ENCODE measurements at places on chromosomes 1 and 21. TPM values are rescaled to one million over a fixed set of nuclear protein-coding genes. Genes with fewer than 3 reads are reported as not detected.

GRCh38 chr1:56890229-56890628, 35.6 kb downstream of the C8A start:
- no peak for DNase-seq

DNA sequence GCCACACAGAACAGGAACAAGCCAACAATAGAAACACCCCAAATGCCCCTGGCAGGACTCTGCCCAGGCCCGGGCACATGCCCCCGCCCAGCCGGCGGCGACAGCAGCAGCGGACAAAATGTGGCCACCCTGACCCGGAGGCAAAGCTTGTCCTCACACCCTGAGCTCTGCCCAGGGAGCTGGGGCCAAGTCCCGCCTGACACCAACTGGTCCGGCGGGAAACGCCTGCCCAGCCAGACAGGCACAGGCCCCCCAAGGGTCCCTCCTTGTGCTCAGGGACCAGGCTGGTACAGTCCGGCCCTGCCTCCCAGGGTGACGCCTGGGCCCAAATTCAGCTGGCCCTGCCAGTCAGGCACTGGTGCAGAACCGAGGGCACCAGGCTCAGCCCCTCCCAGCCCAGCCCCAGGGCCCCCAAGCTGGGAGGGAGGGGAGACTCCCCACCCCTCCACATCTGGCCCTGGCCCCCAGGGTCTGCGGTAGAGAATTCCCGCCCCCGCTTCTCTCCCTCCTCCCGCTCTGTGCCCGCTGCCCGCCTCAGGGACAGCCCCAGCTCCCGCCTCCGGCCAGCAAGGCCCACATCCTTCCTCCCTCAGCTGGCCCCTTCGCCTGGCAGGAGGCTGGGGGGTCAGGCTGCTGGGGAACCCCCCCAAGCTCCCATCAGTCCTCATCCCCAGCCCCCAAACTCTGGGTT, 2.0 kb downstream of the AHDC1 start:
- DNase-seq, result no peak

- no peak for DNase-seq
Observed at GRCh38 chr1:223228201-223228600, 85.2 kb upstream of the TLR5 start.

- no peak for DNase-seq
Observed at GRCh38 chr1:85148524-85149250, 52.1 kb downstream of the SYDE2 start.

- no peak for DNase-seq
Observed at GRCh38 chr1:116262995-116263385, 110.1 kb upstream of the ATP1A1 start.

CFHR3 gene
- not detected for total RNA-seq

DNA sequence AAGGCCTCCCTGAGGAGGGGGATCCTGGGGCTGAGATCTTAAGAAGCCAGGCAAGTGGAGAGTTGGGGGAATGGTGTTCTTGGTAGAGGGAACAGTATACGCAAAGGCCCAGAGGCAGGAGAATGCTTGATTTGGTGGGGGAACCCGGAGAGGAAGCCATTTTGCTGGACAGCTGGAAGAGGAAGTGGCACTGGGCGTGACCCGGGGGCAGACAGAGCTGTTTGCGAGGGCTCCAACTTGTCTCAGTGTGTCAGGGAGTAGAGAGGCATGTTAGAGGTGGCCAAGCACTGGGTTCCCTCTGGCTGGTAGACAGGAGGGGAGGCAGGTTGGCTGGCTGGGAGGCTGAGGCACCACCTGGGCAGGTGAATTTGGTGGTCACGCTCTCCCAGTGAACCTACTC, 96.3 kb upstream of the ACTL8 start:
- DNase-seq, result no peak

- no peak for DNase-seq
Observed at GRCh38 chr1:240295811-240296210, 204.1 kb downstream of the FMN2 start.

IL12RB2 gene
- not detected for total RNA-seq

LCE2C gene
- not detected for total RNA-seq

GRCh38 chr1:56688522-56689026, 43.5 kb downstream of the PRKAA2 start:
- peak; percentile 89 for DNase-seq

IL19 gene
- total RNA-seq, result not detected

- DNase-seq, result no peak
Observed at GRCh38 chr1:198878566-198878965, 239.7 kb downstream of the PTPRC start.

DNA sequence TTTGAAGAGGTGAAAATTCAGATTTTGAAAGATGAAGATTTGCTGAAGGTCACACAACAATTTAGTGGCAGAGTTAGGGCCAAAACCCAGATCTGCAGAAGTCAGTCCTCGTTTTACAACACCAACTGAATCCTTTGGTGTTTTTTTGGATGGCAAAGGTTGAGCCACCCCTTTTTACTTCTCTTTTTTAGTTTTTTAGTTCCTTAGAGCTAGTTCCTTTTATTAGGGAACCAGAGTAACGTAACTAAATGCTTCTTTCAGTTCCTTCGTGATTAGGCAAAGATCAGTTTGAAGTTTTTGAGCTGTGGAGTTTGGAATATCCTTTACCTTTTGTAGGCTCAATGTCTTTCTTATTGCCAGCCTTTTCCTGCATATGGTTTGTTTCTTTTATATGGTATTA, 67.9 kb upstream of the ARID1A start:
- no peak for DNase-seq

FCER1G gene
- not detected for total RNA-seq

INTS7 gene
- 24.4 TPM for total RNA-seq

GPR3 gene
- 1.7 TPM for total RNA-seq

GRCh38 chr21:43367296-43367695, 59.6 kb downstream of the SIK1 start:
- DNase-seq, result no peak

DNA sequence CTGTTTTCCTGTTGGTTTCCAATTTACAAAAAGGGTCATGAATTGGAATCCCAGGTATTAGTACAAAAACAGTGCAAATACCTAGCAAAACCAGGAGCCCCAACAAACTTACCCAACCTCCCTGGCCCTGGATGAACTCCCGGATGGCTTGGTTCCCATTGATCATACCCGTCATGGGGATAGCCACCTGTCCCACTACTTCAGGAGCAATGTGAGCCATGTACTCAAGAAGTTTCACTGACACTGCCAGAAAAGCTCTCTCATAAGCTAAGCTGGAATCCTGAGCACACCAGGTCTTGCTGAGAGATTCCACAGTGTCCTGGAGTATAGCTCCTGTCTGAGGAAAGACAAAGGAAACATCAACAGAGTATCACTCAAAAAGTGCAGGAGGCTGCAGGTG, 5.7 kb downstream of the BCL2L15 start:
- DNase-seq, result no peak

YTHDF2 gene
- 43.8 TPM for total RNA-seq

- DNase-seq, result peak; percentile 58
Observed at GRCh38 chr1:217562229-217562878, 68.5 kb downstream of the GPATCH2 start.

MLLT11 gene
- total RNA-seq, result 28.8 TPM

- DNase-seq, result no peak
Observed at GRCh38 chr21:45859762-45860357, 121.7 kb upstream of the COL6A1 start.

DNA sequence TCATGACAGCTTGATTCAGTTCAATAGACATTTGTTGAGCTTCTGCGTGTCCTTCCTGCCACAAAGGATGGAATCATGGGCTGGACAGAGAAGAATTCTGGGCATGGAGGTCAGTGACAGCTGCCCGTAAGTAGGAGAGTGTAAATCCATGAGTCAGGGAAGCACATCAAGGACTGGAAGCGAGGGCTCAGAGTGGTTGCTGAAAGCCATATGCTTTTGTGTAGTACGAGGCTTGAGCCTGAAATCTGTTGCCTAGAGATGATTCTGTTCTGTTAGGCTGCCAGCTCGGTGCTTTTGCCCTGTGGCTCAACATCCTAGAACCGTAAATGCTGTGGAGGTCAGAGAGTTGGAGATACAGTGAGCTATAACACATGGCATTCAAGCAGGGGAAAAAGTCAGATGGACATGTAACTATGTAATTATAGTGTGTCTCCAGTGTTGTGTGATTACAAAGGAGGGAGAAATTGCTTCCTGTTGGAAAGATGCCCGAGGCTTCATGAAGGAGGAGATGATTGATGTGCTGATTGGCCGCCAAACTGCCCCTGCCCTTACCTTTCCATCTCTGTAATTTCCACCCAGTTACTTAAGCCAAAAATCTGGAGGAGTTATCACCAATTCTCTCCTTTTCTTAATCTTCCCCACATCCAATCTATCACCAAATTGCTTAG, 92.8 kb upstream of the CACNA1E start:
- no peak for DNase-seq

GRCh38 chr1:63643926-63644325, 50.7 kb downstream of the PGM1 start:
- no peak for DNase-seq

ZNF684 gene
- 3.0 TPM for total RNA-seq

DNA sequence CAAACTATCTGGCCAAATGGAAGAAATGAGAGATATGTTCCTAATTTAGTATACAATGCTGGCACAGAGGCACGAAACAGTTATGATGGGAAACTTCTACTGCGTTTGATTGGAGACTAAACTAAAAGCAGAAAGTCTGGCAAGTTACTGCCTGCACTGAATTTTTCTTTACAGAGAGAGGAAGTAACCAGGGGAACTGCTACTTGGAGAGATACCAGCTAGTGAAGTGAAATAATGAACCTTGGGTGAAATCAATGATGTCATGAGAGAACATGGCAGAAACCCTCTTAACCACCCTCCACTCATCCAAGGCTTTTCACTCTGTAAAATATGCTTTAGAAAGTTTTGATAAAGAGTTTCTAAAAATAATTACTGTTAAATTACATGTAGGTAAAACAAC, 29.3 kb downstream of the NIBAN1 start:
- DNase-seq, result no peak

- no peak for DNase-seq
Observed at GRCh38 chr1:87556326-87556725, 227.6 kb downstream of the LMO4 start.

USP24 gene
- total RNA-seq, result 13.0 TPM

DNA sequence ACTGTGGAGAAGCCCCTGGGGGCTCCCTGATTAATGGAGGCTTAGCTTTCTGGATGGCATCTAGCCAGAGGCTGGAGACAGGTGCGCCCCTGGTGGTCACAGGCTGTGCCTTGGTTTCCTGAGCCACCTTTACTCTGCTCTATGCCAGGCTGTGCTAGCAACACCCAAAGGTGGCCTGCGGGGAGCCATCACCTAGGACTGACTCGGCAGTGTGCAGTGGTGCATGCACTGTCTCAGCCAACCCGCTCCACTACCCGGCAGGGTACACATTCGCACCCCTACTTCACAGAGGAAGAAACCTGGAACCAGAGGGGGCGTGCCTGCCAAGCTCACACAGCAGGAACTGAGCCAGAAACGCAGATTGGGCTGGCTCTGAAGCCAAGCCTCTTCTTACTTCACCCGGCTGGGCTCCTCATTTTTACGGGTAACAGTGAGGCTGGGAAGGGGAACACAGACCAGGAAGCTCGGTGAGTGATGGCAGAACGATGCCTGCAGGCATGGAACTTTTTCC, 24.8 kb downstream of the PCSK9 start:
- DNase-seq, result no peak

DNA sequence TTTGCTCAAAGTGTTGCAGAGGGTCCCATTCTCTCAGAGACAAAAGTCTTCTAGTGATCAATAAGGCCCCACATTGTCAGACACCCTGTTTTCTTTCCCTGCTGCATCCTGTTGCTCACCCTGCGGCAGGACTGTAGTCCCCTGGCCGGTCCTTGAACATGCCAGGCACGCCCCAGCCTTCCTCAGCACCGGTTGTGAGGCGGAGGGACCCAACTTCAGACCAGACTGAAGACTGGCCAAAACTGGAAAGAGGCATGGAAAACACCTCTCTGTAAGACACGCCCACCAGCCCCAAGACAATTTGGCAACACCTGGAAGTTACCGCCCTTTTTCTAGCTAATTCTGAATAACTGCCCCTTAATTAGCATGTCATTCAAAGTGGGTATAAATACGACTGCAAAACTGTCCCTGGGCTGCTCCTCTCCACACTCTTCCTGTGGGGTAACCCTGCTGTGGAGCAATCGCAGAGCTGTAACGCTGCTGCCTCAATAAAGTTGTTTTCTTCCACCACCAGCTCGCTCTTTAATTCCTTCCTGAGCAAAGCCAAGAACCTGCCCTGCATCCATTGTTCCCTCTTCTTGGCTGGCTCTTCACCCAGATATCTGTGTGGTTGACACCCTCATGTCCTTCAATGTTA, 23.8 kb downstream of the PLA2G2A start:
- no peak for DNase-seq

DNA sequence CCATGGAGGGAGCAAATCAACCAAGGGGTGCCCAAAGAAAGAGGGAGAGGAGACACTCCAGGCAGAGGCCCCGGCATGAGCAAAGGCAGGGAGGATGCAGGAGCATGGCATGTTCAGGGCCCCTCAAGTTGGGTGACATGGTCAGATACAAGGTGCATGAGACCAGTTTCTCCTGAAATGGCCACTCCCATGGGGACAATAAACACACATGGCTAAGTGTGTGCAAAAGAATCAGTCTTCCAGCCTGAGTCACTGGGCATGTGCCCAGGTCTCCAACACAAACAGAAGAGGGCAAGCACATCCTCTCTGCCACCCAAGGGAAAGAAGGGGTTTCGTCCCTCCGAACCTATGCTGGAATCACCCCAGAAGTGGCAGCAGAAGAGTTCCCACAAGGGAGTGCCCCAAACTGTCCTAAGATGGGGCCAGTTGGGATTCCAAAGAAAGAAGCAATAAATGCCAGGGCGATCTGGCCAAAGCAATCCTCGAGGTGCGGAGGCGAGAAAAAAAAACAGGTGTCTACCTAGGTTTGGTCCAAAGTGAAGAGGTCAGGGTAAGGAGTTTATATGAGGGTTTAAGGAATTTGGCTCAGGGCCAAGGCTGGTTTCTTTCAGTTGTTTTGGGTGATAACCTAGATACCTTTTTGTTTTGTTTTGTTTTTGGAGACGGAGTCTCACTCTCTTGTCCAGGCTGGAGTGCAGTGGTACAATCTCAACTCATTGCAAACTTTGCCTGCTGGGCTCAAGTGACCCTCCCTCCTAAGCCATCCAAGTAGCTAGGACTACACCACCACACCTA, 13.2 kb downstream of the CASP9 start:
- DNase-seq, result no peak

DNA sequence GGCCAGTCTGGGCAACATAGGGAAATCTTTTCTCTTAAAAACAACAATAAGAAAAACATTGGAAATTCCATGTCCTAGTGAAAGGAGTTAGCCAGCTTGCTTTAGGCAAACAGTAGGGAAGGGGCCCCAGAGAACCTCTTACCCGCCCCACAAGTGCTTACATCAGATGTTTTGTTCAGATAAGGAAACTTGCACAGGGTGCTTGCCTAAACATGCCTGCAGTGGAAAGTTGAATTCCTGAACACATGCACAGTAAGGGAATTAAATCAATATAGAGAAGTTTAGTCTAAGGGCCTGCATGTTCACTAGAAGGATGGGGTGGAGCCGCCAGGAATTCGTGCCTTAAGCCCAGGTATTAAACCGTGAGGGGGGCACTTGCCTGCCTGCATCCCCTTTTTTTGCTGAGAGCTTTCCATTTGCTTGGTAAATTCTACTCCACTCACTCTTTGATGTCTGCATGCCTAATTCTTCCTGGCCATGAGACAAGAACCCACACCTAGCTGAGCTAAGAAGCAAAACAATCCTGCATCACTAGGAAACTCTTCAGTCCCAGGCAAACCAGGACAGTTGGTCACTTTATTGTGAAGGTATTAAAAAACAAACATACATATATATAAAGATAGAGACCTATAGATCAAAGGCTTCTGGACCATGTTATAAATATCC, 499.0 kb downstream of the SIPA1L2 start:
- DNase-seq, result no peak

Data from Caki2 (cell line).